Activated T-cell treated with anti-CD3 and anti-CD28 coated beads, Interleukin-2, amount 50 U/mL, for 72 hours (primary cell): ENCODE measurements at places on chromosomes 12 and 14. TPM values are rescaled to one million over a fixed set of nuclear protein-coding genes. Genes with fewer than 3 reads are reported as not detected.

The RASSF9 gene
- not detected for total RNA-seq

The CD4 gene
- 141 TPM for total RNA-seq

The KLRC2 gene
- 1.9 TPM for total RNA-seq

The TBK1 gene
- 20.6 TPM for total RNA-seq

DNA sequence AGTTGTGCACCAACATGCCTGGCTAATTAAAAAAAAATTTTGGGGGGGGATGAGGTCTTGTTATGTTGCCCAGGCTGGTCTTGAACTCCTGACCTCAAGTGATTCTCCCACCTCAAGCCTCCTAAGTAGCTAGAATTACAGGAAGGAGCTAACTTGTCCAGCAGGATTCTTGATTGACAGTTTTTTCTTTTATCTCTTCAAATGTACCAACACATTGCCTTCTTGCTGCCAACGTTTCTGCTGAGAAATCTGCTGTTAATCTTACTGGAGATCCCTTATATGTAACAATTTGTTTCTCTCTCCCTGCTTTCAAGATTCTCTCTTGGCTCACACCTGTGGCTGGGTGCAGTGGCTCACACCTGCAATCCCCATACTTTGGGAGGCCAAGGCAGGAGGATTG is 22.4 kb upstream of the MARK3 start:
- no peak for DNase-seq
- no peak overlapping the region for H3K4me3 ChIP-seq
- no peaks in the 10 kb centered on the region for H3K4me1 ChIP-seq
- peaks cover 26% of the 10 kb centered on the region for H3K36me3 ChIP-seq
- peaks cover 6% of the 10 kb centered on the region for H3K27me3 ChIP-seq
